ENCODE measurements at places on chromosomes 12 and 14.

- DNase-seq = no peak
These were observed 3.1 kb downstream of the YAF2 start for GRCh38 chr12:42234970-42235369.

DNA sequence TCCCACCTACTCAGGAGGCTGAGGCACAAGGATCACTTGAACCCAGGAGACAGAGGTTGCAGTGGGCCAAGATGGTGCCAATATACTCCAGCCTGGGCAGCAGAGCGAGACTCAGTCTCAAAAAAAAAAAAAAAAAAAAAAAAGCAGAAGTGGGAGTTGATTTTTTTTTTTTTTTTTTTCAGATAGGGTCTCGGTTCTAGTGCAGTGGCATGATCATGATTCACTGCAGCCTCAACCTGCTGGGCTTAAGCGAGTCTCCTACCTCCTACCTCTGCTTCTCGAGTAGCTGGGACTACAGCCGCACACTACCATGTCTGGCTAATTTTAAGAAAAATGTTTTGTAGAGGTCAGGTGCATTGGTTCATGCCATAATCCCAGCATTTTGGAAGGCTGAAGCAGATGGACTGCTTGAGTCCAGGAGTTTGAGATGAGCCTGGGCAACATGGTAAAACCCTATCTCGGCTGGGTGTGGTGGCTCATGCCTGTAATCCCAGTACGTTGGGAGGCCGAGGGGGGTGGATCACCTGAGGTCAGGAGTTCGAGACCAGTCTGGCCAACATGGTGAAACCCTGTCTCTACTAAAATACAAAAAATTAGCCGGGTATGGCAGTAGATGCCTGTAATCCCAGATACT is 16.3 kb upstream of the HSP90AA1 start:
- DNase-seq = no peak

GRCh38 chr12:72753571-72753970 is 481.4 kb downstream of the TRHDE start:
- no peak for DNase-seq

- DNase-seq = no peak
These were observed 4.4 kb upstream of the FAM186B start for GRCh38 chr12:49609875-49610154.

- DNase-seq = no peak
These were observed 64.9 kb downstream of the FBXO33 start for GRCh38 chr14:39367387-39367751.

DNA sequence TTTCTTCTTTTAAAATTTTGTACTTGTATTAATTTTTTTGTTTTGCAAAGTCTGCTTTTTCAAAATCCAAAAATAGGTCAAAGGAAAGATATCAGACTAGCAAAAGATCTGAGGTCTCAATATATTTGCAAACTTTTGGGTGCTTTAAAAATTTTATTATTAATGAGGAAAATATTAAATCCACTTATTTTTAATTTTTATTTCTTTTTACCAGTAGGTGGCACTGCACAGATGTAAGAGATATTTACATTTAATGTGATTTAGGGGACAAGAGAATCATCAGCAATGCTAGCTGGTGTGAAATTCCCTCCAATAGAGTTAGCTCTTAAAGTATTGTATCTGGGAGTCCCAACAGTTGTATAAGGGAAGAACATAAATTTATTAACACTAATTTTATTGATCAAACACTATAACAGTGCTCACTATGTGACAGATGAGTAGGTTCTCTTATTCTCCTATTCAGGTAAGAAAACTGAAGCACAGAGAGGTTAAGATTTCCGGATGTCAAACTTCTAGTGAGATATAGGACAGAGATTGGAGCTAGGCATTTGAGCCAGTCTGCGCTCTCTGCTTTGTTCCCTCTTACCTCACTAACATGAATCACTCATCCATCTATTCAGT is 30.5 kb downstream of the ALX1 start:
- no peak for DNase-seq

GRCh38 chr12:91885851-91886731 is 259.6 kb downstream of the BTG1 start:
- no peak for DNase-seq

DNA sequence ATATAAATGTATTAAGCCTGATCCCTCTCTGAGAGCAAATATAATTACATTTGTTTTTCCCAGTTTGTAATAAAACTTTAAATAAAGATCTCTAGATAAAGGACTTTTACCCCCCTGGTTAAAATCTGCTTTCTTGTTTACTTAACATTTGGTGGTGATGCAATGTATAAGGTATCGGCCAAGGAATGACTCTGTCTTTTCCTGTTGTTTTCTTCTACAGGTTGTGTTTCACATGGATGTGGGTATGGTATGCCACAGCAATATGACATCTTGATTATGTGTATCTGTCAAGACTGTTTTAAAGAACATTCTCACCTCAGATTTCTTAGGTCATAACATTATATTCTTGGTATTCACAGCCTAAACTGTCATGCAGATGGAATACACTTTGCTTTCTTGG is 210.6 kb upstream of the NOVA1 start:
- DNase-seq = no peak

- DNase-seq = no peak
These were observed 13.1 kb upstream of the LRTM2 start for GRCh38 chr12:1807087-1807860.

DNA sequence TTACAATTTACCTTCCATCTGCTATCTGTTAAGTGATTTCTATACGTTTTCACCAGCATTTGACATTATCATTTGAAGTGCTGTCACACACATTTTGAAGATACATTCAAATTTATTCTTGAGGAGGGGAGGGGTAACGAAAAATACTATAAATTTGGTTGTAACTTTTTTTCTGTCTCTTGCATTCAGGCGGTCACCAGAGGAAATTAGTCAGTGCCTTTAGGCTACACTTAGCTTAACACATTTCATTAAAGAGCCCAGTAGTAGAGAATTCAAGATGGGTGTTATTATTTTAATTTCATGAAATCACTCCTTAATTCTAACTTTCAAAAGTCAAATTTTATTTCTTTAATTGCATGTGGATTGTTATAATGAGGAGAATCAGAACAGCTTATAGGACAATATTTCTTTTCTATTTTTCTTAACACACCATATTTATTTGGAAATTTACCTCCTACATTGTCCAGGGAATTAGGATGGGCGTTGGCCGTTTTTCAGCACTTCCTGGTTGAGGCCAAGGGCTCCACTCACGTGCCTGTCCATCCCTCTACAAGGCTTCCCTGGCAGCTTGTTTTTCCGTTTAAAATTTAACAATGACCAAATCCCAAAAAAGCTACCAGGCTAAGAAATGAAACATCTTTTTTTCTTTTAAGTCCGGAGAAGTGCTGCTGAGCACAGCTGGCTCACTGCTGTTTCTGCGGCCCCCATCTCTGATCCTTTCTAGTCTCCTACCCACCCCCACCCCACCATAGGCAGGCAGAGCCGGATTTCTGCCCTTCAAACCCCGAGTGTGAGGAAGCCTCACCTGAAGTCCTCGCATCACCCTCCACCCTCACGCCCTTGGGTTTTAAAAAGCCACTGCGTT is 1.1 kb upstream of the FAR2 start:
- no peak for DNase-seq

- DNase-seq = no peak
These were observed at the start of gene LPAR5 for GRCh38 chr12:6635856-6636531. Gene LPAR5, minus strand, starts transcription at chr12:6635959. Its CDS starts 14,711 bp downstream, at chr12:6621248.

DNA sequence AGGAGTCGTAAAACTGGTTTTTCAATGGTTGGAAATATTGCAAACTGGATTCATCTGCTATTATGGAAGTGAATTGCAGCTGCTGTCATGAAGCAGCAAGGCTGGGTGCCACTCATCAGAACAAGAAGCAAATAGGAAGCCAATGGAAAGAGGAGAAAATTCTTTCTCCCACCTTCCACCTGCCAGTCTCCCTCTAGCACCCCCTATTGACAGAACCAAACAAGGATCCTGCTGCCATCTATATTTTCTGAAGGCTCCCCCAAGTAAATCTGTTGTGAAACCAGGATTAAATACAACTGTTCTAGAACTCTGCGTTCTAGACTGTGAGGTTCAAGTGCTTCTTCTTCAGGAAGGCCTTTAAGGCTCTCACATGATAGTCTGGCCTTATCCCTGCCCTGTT is 286.6 kb downstream of the AACS start:
- DNase-seq = no peak

DNA sequence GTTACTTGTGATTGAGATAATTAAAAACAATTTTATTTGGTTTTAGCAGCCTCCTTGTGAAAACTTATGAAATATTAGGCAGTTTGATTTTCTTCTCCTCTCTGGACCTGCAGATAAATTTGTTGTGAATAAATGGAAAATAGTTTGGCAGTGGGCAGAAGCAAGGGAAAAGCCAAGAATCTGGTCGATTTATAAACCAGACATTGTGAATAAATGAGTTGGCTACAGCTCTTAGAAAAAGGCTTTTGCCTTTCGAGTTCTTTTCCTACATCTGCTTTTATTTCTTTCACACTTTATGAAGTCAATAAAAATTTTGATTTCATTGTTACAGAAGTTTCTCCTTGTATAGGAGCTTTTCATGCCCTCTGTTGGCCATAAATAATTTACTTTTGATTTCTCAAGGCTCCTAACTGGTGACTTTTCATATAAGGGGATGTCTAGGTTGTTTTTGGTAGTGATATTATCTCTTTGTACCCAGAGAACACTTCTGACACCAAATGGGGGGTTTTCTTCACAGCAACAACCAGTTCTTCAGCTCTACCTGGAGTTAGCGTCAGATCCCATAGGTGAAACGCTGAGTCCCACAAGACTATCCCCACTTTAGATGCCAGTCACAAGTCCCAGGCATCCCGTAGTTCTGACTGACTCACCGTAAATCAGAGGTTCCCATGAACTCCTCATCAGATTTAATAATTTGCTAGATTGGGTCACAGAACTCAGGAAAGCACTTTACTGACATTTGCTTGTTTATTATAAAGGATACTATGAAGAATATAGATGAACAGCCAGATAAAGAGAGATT is 136.5 kb upstream of the DNM1L start:
- no peak for DNase-seq

- DNase-seq = no peak
These were observed 31.8 kb downstream of the CCDC198 start for GRCh38 chr14:57461777-57462320.

DNA sequence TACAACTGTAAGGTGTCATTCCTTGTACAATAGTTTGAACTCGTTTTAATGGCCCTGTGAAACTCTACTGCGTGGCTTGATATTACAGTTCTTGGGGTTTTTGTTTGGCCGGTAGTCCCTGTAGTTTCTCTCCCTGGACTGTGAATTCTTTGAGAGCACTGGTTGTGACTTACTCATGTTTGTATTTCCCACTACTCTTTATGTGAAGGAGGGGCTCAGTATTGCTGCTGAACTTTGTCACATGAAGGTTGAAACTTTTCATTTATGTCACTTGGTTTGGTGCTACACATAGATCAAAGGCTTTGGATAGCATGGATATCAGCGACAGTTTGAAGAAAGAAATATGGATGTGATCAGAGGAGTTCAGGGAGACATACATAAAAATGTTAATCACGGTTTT is 1.5 kb upstream of the POU6F1 start:
- DNase-seq = no peak

DNA sequence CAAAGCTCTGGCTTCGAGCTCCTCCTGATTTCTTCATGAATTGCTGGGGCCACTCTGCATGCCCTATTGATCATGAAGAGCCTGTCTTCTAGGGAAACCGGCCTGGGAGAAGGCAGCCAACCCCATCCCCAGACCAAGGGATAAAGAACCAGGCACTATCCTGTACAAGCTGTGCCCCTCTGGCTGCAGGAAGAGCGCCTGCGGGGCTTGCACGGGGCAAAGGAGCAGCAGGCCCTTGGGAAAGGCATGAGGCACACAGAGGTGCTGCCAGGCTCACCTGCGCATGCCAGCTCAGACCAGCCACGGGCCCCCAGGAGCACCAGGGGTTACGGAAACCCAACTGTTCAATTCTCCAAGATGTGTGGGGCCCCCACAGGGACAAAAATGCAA is 2.1 kb downstream of the ITPK1 start:
- DNase-seq = no peak

- no peak for DNase-seq
These were observed 37.5 kb downstream of the MAP3K9 start for GRCh38 chr14:70771781-70772212.

- DNase-seq = no peak
These were observed 76.6 kb downstream of the SINHCAF start for GRCh38 chr12:31249356-31249755.

- DNase-seq = no peak
These were observed 22.9 kb downstream of the CKB start for GRCh38 chr14:103499709-103500108.

DNA sequence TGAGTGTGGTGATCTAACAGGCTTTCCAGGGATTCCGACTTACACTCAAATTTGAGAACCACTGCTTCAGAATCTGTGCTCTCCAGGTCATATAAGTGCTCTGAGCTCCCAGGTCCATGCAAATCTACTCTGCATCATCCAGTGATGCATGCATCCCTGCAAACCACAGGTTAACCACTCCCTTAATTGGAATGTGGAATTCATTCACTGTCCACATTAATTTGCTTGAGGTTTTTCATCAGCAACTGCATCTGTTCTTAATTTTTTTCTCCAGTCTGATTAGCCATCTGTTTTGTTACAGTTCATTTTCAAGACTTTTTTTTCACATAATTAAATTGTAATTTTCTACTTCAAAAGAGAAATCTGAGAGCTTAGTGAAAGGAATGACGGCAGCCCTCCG is 43.4 kb upstream of the RIN3 start:
- DNase-seq = no peak

DNA sequence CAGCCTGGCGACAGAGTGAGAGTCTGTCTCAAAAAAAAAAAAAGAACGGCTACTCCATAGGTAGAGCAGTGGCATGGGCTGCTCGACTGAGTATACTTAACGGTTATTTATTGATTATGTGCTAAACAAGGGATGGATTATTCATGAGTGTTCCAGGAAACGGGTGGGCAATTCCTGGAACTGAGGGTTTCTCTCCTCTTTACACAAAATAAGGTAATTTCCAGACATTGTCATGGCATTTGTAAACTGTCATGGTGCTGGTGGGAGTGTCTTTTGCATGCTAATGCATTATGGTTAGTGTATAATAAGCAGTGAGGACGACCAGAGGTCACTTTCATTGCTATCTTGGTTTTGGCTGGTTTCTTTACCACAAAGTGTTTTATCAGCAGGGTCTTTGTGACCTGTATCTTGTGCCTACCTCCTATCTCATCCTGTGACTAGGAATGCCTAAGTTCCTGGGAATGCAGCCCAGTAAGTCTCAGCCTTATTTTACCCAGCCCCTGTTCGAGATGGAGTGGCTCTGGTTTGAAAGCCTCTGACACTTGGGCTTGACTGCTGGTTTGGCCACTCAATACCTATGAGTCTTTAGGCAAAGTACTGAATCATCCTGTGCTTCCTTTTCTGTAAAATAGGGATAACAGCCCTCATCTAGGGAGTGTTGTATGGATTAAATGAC is 3.2 kb downstream of the DGLUCY start:
- no peak for DNase-seq

- no peak for DNase-seq
These were observed 19.6 kb downstream of the APOBEC1 start for GRCh38 chr12:7646178-7646475.

GRCh38 chr12:66388517-66388916 is 86.2 kb downstream of the HELB start:
- DNase-seq = no peak

- no peak for DNase-seq
These were observed 12.1 kb upstream of the NTN4 start for GRCh38 chr12:95802482-95803270.
